ENCODE measurements at places on chromosomes 4 and X.

GRCh38 chr4:7625071-7625470 lies 190.3 kb upstream of the PSAPL1 start:
- DNase-seq: peak; percentile 30

- DNase-seq: no peak
Observed at GRCh38 chrX:147180886-147181285, 366.3 kb upstream of the CXorf51A start.

DNA sequence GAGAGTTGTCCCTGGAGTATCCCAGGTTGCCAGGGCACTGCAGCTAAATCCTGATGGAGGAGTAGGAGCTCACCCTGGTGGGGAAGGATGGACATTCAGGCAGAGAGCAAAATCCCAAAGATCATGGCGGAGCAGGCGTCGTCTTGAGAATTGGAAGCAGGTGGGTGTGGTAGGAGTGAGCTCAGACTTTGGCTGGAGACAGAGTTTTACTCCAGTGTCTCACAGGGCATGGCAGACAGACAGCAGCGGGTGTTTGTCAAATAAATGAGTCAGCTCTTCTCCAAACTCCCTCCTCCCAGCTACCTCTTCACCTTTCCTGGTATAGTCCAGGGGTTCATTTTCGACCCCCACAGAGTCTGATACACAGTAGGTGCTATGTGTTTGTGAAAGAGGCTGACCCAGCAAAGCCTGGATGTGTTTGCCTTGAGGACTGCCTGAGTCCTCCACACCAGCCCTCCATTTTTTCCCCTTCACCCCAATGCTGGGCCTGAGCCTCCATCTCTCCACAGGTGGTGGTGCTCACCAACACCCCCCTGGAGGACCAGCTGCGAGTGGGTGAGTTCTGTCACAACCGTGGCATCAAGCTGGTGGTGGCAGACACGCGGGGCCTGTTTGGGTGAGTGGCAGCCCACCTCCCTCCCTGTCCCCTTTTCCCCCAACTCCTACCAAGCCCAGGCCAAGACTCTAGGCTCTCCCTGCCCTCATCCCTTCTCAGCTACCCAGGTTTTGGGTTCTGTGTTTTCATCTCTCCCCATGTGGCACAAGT lies 6.9 kb downstream of the UBA1 start:
- no peak for DNase-seq

DNA sequence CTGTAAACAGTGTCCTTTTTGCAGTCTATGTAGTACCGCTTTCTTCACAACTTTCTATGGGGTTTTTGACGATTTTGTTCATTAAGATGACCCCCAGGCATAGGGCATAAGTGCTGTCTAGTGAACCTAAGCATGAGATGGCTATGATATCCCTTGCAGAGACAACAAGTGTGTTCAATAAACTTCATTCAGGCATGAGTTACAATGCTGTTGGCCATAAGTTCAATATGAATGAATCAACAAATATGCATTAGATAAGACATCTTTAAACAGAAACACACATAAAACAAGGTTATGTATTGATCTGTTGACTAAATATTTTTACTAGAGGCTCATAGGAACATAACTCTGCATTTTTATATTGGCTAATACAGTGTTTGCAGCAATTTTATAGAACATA lies 1322.0 kb downstream of the ARAP2 start:
- no peak for DNase-seq

DNA sequence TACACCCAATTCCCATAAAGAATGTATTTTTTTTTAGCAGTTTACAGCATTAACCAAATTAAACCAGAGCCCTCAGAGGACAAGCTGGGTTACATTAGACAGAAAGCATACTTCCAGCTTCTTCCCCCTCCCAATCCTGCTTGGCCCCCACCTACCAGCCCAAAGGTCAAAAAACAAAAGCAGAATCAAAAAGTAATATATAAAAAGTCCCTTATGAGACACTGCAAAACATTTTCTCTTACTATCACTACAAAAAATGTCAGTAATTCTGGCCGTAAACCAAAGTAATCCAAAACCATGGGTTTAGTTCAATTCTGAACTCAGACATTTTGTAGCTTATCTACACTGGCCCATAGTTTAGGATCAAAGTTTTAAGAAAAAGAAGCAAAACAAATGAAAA lies 38.0 kb downstream of the APBB2 start:
- DNase-seq: no peak

GRCh38 chr4:160772668-160773067 lies 1391.1 kb downstream of the FSTL5 start:
- no peak for DNase-seq
